Left ventricle myocardium superior (tissue), 1 donor: ENCODE measurements at places on chromosomes 13 and 19.

DNA sequence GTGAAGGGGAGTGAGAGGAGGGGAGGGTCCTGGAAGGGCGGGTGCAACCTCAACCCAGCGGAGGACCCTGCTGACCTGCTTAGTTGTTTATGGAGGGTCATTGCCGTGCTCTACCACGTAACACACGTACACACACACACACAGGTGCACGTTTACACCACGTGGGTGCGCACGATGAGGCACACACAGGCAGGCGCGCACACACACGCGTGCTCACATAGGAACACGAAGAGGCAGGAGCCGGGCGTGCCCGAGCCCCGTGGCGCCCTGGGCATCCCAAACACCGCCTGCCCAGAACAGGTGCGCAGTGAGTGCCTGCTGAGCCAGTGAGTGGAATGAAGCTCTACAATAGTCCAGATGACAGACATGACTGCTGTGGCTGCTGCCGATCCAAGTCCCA is 11.2 kb upstream of the MADCAM1 start:
- peak; percentile 30 for DNase-seq

- DNase-seq, result no peak
Observed at GRCh38 chr19:50659318-50660087, 10.3 kb downstream of the C19orf81 start.

- DNase-seq, result no peak
Observed at GRCh38 chr19:27964185-27964584, 1248.8 kb downstream of the UQCRFS1 start.

GRCh38 chr19:33157906-33158305 is 26.0 kb downstream of the WDR88 start:
- no peak for DNase-seq

- no peak for DNase-seq
Observed at GRCh38 chr13:95676105-95676761, 706 bp upstream of the DNAJC3 start.
